ENCODE measurements at places on chromosomes 13 and 19.

- H3K27ac ChIP-seq = no peak overlapping the region
- peaks cover 5% of the 10 kb centered on the region for H3K4me1 ChIP-seq
- H3K36me3 ChIP-seq = peaks cover 93% of the 10 kb centered on the region
- H3K4me3 ChIP-seq = no peak overlapping the region
- no peaks in the 10 kb centered on the region for H3K27me3 ChIP-seq
- no peak for DNase-seq
Measured at GRCh38 chr19:39352381-39353255, 10.4 kb downstream of the SAMD4B start.

DNA sequence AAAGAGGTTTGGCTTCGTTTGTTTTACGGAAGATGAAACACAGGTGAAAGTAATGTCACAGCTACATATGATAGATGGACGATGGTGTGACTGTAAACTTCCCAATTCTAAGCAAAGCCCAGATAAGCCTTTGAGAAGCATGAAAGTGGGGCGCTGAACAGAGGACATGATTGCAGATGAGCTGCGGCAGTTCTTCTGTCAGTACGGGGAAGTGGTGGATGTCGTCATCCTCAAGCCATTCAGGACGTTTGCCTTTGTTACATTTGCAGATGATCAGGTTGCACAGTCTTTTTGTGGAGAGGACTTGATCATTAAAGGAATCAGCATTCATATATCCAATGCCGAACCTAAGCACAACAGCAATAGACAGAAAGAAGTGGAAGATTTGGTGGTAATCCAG, 111.5 kb upstream of the DIAPH3 start:
- DNase-seq = no peak
- no peaks in the 10 kb centered on the region for H3K27me3 ChIP-seq
- no peaks in the 10 kb centered on the region for H3K36me3 ChIP-seq
- H3K4me3 ChIP-seq = no peak overlapping the region

DNA sequence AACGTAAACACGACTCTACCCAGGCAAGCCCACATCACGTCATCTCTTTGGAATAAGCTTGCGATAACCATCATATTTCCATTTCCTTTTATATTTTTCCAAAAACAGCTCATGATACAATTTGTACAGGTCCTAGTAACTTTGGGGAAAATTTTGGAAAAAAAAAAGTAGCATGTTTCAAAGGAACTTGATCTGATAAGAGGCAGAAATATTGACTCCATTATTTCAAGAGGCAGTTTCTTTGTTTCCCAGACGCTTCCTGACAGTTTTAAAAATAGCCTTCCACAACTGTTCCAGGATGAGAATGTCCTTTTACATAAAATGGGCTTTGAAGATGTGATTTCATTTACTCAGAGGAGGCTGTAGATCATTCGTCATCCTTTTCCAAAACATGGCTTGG, 23.1 kb downstream of the KLF2 start:
- no peaks in the 10 kb centered on the region for H3K36me3 ChIP-seq
- H3K27me3 ChIP-seq = no peaks in the 10 kb centered on the region
- H3K4me3 ChIP-seq = no peak overlapping the region
- H3K27ac ChIP-seq = no peak overlapping the region

DNA sequence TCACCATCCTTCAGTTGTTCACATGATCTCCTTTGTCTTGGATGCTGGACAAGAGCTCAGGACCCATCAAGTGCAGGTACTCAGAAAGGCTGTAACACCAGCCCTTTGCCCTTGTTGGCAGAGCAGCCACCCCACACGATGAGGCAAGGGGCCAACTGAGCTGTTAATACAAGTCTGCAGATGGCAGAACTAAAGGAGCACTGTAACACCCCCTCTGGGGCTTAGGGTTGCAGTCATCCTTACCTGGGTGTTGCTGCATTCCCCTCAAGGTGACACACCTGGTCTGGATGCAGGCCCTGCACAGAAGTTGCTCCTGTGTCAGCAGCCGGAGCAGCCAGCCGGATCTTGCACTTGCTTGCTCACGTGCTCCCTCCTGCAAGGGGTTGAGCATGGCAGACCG, 52.0 kb downstream of the STARD13 start:
- H3K36me3 ChIP-seq = peaks cover 23% of the 10 kb centered on the region
- no peak overlapping the region for H3K4me3 ChIP-seq
- no peak overlapping the region for H3K27ac ChIP-seq

DNA sequence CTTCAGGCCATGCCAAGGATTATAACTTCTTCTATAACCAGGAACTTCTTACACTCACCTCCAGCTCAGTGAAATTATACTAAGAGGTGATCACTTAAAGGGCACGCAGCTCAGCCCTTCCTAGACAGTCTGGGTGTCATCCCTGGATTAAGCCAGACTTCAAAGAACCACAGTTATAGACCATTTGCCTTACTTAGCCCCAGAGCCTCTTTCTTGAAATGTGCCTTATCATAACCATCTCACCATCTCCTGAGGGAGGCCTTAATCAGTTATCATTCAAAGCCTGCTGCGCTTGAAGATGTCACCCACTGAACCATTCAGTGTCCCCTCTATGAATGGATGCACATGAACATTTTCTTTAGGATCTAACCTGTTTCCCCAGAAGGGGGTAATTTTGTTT, 10.1 kb upstream of the DHRS12 start:
- no peaks in the 10 kb centered on the region for H3K27me3 ChIP-seq
- H3K27ac ChIP-seq = no peak overlapping the region
- DNase-seq = no peak
- H3K4me1 ChIP-seq = peaks cover 11% of the 10 kb centered on the region
- no peak overlapping the region for H3K4me3 ChIP-seq

DNA sequence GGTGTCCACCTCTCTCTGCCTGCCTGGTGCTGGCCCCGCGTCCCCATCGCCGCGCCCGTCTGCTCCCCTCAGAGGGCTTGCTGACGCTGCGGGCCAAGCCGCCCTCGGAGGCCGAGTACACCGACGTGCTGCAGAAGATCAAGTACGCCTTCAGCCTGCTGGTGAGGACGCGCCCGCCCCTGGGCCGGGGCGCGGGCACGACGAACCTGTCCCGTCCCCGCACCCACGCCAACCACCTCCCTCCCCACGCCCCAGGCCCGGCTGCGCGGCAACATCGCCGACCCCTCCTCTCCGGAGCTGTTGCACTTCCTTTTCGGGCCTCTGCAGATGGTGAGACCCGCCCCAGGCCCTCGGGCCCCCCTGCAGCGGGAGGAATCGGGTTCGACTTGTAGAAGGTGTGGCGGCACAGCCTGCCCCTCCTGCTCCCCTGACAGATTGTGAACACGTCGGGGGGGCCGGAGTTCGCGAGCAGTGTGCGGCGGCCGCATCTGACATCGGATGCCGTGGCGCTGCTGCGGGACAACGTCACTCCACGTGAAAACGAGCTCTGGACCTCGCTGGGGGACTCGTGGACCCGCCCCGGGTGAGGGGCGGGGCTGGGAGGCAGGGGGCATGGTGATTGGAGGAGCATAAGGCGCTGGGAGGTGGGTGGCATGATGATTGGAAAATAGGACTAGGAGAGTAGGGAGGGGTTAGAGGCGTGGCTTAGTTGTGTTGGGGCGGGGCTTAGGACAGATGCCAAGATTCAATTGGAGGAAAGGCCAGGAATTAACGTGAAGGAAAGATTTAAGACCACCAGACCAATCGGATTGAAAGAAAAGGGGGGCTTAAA, 6.6 kb downstream of the EPS8L1 start:
- no peak for DNase-seq
- H3K36me3 ChIP-seq = no peaks in the 10 kb centered on the region
- peaks cover 36% of the 10 kb centered on the region for H3K4me1 ChIP-seq
- H3K27ac ChIP-seq = no peak overlapping the region

GRCh38 chr13:41813426-41813825, 147.5 kb downstream of the VWA8 start:
- H3K4me1 ChIP-seq = no peaks in the 10 kb centered on the region
- no peak overlapping the region for H3K27ac ChIP-seq
- no peak overlapping the region for H3K4me3 ChIP-seq
- no peaks in the 10 kb centered on the region for H3K27me3 ChIP-seq
- no peak for DNase-seq

DNA sequence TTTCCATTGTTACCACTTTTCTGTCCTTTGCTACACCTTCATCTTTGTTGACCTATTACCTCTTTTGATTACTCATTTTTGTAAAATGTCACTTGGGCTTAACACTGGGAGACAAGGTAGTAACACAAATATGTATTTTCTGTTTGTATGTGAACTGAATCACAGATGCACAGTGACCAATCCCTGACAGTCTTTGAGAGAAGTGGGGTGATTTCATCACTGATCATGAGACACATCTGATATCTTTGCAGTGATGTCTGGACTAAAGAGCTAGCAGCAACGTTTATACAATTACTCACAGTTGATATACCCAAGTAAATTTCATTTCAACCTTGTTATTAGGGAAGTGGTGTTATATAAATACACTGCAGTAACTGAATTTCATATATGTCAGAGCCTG, 1397.4 kb upstream of the SPRY2 start:
- no peaks in the 10 kb centered on the region for H3K4me1 ChIP-seq
- H3K27me3 ChIP-seq = no peaks in the 10 kb centered on the region
- no peaks in the 10 kb centered on the region for H3K36me3 ChIP-seq
- H3K4me3 ChIP-seq = no peak overlapping the region

- no peaks in the 10 kb centered on the region for H3K27me3 ChIP-seq
- DNase-seq = no peak
- no peak overlapping the region for H3K27ac ChIP-seq
- H3K4me3 ChIP-seq = no peak overlapping the region
Measured at GRCh38 chr13:51894239-51894638, 32.5 kb downstream of the CCDC70 start.

GRCh38 chr13:85864963-85865530, 65.8 kb upstream of the SLITRK6 start:
- H3K36me3 ChIP-seq = no peaks in the 10 kb centered on the region
- peak; percentile 40 for DNase-seq
- no peak overlapping the region for H3K4me3 ChIP-seq
- H3K27me3 ChIP-seq = no peaks in the 10 kb centered on the region
- H3K27ac ChIP-seq = no peak overlapping the region
- no peaks in the 10 kb centered on the region for H3K4me1 ChIP-seq

- H3K36me3 ChIP-seq = no peaks in the 10 kb centered on the region
- no peak overlapping the region for H3K4me3 ChIP-seq
- no peak for DNase-seq
- no peaks in the 10 kb centered on the region for H3K27me3 ChIP-seq
Measured at GRCh38 chr19:52749780-52750179, 14.9 kb upstream of the ZNF611 start.

DNA sequence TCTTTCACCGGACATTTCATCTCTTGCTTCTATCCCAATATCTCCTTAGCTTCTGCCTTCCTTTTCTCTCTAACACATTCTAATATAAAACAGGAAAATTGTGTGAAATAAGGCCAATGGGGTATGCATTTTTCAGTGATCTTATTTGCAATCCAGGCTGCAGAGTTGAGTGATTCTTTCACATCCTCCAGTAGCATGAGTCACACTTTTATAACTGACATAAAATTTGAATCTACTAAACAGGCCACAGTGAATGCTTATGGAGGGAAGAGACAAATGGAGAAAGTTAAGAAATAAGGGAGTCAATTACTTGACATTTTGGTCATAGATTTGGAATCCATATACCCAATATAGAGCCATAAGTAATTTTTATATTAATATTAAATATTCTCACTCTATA, 1037.0 kb upstream of the SPRY2 start:
- DNase-seq = no peak
- H3K4me1 ChIP-seq = no peaks in the 10 kb centered on the region

All from SJSA1 (cell line).